ENCODE measurements at places on chromosomes 11 and 22.

GRCh38 chr11:33723238-33723881, 12.9 kb downstream of the CD59 start:
- DNase-seq = no peak

- no peak for DNase-seq
These were observed 7.9 kb upstream of the ETS1 start for GRCh38 chr11:128595221-128595620.

DNA sequence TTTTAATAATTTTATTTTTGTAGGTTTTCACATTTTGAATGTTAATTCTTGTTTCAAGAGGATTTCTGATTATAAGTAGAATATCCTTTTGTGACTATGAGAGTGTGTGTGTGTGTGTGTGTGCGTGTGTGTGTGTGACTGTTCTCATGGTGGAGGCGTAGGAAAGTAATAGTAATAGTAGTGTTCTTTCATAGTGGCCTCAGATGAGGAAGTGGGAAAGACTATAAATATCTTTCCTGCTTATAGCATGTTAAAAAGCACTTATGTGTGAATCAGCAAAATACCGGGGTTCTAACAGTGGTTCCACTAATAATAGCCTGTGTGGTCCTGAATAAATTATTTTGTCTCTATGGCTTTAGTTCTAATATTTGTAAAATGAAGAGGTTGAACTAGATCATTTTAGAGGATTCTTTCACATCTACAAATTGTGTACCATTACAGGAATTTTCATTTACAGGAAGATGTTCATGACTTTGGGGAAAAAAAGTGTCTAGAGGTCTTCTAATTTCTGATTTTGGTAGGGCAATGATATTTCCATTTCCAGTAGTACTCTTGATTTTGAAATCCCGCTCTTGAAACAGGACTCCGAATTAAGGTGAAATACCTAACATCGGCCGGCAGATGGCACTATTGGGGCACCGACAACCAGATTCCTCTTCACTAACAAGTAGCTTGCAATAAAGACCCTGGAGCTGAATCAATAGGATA, 29.9 kb upstream of the OR10G7 start:
- no peak for DNase-seq

DNA sequence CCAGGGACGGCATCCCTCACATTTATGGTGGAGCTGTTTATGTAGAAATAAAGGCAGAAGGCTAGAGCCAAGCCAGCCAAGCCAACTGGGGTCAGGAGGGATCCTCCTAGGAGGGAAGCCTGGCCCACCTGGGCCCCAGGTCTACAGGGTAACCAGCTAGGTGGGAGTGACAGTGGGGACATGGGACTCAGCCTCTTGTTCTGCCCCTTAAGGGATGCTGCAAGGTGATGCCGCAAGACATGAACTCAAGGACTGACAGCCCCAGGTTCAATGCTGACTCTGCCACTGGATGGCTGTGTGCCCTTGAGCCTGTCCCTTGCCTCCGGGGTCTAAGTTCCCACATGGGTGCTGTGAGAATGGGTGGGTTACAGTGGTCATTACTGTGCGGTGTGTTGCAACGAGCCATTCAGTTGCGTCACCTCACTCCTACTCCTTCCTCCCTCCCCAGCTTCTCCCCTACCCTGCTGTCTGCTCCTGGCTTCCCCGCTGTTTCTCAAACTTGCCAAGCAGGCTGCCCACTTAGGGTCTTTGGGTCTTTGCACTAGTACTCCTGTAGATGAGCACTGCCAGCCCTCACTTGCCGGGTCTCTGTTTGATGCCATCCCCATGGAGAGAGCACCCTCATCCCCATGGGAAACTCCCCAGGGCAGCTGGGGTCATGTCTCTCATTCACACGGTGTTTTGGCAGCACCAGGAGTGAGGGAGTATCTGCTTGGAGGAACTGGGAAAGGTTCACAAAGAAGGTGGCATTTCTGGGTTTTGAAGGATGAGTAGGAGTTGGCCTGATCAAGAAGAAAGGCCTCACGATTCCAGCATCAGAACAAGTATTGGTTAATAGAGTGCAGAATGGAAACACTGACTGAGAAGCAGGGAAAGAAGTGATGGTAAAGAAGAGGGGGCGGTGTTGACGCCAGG, 43.0 kb upstream of the RTL6 start:
- no peak for DNase-seq

- no peak for DNase-seq
These were observed 39.2 kb downstream of the MCHR1 start for GRCh38 chr22:40718250-40719204.

- DNase-seq = peak; percentile 69
These were observed 72.0 kb upstream of the NARS2 start for GRCh38 chr11:78646564-78647185.

DNA sequence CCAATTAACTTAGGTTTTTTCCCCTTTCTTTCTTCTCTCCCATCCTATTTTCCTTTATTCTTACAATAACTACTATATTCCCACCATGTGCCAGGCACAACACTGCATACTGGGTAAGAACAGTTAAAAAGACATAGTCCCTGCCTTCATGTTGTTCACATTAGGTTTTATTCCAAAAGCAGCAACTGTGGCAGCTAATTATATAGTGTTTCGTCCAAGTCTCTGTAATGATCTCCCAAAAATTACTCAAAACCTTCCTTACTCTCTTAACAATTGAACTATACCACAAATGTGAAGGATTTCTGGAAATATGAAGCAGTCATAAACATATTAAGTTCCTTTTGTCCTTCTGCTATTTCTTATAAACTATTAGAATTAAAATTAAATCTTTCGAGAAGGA, 184.1 kb upstream of the C11orf58 start:
- DNase-seq = no peak

- no peak for DNase-seq
These were observed 18.0 kb downstream of the SCUBE1 start for GRCh38 chr22:43325176-43325575.

- no peak for DNase-seq
These were observed 13.9 kb upstream of the BAIAP2L2 start for GRCh38 chr22:38124236-38124974.

DNA sequence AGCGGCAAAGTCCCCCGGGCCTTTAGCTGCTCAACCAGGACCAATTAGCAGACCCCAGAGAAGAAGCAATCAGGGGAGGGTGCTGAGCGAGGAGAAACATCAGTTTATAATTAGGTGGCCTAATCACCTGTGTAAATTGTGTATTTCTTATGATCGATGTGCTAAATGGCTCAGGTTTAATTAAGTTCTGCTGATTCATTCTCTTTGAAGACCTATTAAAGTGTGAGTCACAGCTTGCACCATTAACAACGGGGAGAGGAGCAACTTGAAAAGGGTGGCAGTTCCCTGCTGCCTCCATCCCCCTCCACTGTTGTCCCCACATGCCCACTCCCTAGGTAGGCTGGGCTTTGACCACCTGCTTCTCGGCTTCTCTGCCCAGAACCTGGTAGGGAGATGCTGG, 10.7 kb downstream of the ISX start:
- DNase-seq = no peak

GRCh38 chr22:38468443-38469305, 778 bp downstream of the KDELR3 start:
- no peak for DNase-seq

DNA sequence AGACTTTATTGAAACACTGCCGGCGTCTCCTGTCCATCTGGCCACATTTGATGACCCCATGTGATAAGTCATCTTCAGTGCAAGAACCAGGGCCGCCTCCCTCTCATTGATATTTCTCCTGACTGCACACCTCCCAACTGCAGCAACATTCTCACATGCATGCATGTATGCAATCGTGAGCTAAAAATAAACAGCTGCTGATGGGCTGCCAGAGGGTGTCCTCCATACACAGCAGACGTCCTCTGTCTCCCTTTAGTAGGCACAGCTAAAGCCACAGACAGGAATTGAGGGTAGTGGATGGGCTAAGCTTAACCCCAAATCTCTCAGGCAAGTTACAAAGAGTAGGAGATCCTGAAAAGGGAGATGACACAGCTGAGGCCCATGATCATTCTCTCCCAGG, 106.7 kb upstream of the HSD17B12 start:
- no peak for DNase-seq

GRCh38 chr11:7688238-7688826, 15.0 kb upstream of the CYB5R2 start:
- no peak for DNase-seq

GRCh38 chr11:44088377-44088776, 7.1 kb upstream of the EXT2 start:
- DNase-seq = no peak

- DNase-seq = no peak
These were observed 508.2 kb downstream of the METTL15 start for GRCh38 chr11:28616160-28616965.

DNA sequence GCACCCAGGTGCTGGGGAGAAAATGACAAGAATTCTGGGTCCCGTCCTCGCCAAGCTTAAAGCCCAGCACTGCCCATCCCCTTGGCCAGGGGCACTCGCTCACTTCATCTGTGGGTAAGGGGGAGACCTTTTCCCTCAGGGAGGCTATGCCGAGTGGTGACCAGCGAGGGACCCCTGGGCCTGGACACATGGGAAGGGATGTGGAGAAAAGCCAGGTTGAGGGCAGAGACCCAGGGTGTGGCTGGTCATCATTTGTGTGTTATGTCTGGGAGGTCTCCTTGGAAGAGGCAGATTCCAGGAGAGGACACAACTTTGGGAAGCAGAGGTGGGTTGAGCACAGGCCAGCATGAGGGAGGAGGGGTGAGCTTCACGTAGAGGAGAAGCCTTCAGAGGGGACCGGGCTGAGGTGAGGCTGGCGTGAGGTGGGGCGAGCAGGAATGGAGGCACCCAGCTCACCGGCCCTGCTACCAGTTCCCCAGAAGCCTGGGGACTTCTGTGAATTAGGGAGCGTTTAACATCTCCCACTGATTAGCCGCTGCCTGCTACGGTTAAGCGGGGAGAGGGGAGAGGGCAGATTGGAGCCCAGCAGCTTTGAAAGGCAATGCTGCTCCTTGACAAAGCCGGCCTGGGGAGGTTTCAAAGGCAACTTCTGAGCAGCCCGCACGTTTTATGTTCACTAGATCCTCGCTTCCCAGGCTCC, 25.8 kb upstream of the NECTIN1 start:
- no peak for DNase-seq

GRCh38 chr11:78536933-78537332, 37.7 kb downstream of the NARS2 start:
- DNase-seq = no peak

DNA sequence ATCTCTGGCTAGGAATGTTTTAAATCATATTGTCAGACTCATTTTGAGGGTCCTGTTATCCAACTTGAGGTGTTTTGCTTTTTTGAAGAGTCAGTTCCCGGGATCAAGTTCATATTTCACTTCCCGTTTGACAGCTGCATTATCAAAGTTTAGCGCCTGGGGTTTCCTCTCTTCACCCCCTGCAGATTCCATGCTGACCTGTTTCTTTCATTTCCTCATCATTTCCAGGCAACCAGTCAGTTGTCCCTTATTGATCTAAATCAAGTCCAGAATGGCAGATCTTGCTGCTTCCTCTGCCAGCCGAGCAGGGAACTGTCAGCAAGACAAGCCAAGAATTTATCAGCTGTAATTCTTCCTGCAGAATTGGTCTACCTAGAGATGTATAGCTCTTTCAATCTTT, 197.6 kb upstream of the SYN3 start:
- DNase-seq = no peak

DNA sequence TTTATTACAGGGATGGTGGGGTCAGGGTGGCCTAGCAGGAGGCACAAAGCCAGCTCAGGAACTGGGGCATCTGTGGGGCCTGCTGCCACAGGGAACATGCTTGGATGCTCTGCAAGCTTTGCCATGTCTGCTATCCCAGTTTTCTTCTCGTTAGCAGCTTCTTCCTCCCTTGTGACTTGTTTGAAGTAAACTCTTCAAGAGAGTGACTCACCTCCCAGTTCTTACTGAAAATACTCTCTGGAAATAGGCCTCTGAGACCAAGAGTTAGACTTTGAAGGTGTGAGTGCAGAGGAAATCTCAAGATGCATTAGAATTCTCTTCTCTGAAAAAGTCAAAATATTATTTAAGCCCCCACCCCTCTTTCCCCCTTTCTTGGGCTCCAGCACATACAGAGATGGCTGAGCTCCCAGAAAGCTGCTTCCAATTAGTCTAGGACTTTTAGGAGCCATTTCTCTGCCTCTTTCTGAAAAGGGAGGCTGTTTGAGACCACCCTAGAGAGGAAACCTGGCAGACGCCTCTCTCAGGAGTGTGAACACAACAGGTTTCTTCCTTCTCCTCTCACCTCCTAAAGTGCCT, 15.1 kb downstream of the CWC15 start:
- no peak for DNase-seq

DNA sequence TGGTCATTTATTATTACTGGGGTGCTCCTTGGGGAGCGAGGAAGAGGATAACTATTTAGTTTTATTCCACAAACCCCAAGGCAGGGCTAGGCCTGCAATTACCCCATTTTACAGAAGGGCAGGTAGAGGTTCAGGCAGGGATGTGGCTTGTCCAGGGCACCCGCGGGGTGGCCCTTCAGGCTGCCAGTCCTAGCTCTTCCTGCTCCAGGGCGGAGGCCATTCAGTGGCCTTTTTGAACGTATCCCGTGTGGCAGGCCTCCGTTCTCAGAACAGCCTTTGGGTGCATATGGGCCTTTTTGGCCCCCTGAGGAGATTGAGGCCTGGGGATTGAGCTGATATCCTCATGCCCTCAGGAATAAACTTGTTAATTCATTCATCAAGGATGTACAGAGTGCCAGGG, 66.2 kb downstream of the MPPED1 start:
- no peak for DNase-seq

DNA sequence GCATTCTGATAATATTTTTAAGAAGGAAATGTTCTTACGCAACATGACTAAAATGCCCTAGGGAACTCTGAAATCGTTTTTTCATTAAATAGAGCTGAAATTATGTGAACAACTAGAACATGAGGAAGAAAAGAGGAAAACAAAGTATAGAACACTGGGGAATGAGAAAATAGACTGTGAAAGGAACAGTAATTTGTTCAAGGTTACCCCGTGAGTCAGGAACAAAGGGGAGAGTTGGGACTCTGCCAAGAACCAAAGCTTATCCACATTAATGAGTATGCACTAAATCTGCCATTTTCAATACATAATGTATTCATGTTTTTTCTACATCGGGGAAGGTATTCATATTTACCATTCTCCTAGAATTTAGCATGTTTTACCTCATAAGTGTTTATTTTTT, 961.8 kb upstream of the CCDC90B start:
- no peak for DNase-seq

GRCh38 chr11:110921742-110922521, 209.7 kb upstream of the ARHGAP20 start:
- peak; percentile 82 for DNase-seq

- DNase-seq = no peak
These were observed 63.1 kb upstream of the TTC12 start for GRCh38 chr11:113251281-113251680.

GRCh38 chr22:20114506-20115475, 1.1 kb upstream of the RANBP1 start:
- DNase-seq = no peak
